ENCODE measurements at places on chromosomes 16 and 17.

- DNase-seq = no peak
Observed at GRCh38 chr16:4987580-4988374, 29.6 kb downstream of the SEC14L5 start.

DNA sequence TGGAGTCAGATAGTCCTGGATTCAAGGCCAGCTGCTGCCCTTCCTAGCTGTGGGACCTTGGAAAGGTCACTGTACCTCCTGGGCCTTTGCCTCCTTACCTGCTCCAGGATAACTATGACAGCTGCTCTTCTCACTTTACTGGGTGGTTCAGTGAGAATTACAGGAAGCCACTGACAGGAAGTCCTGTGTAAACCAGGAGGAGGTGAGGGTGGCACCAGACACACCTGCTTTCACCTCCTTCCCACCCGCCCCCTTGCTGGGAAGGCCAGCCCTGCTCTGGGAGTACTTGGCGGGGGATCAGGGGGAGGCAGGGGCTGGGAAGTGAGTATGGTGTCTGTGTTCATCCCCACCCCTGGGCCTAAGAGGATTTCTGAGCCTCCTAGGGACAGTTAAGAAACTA, 42.6 kb downstream of the CPNE2 start:
- no peak for DNase-seq

DNA sequence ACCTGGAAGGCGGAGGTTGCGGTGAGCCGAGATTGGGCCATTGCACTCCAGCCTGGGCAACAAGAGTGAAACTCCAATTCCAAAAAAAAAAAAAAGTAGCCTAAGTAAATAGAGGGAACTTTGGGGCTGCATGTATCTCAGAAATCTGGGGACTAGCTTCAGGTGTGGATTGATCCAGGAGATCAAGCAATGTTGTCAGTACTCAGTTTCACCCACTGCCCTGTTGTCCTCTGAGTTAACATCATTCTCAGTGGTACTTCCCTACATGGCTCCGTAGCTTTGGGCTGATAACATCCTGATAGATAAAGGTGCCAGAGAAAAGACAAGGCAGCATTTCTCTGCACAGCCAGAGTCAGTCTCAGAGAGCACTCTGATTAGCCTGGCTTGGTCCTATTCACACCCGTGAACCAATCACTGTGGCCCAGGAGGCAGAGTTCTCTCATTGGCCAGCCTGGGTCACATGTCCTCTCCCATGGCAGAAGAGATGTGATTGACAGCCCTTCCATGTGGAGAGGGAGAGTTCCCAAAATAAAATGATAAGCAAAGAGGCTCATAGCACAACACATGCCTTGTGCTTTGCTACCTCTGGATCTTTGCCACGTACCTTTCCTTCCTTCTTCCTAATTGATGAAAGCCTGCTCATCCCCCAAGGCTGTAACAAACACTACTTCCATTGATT, 99.6 kb downstream of the ABCC1 start:
- DNase-seq = no peak

DNA sequence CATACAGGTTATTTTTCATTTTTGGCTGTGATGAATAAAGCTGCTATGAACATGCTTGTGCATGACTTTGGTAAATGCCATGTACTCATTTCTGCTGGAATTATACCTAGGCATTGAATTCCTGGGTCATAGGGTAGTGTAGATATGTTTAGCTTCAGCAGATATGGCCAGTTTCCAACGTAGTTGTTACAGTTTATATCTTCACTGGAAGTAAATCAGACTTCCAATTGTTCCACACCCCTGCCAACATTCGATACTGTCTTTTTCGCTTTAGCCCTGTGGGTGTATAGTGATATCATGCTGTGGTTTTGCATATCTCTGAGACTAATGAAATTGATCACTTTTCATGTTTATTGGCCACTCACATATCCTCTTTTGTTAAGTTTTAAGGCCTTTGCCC, 50.4 kb downstream of the ARHGAP27 start:
- no peak for DNase-seq

- DNase-seq = no peak
Observed at GRCh38 chr17:72613806-72614292, 478.6 kb downstream of the SLC39A11 start.

- DNase-seq = no peak
Observed at GRCh38 chr17:74354123-74354522, 7.5 kb downstream of the BTBD17 start.

DNA sequence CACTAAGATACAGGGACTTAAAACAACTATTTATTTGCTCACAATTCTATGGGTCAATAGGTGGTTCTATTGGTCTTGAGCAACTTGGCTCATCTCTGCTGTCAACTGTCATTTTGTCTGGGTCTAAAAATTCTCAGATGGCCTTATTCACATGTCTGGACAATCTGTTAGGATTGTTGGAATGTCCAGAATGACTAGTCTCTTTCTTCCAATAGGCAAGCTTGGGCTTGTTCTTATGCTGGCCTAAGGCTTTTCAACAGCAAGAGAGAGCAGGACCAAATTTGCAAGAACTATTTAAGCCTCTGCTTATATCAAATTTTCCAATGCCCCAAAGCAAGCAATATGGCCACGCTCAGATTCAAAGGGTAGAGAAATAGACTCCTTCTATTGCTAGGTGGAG, 240.9 kb downstream of the KIF2B start:
- no peak for DNase-seq

DNA sequence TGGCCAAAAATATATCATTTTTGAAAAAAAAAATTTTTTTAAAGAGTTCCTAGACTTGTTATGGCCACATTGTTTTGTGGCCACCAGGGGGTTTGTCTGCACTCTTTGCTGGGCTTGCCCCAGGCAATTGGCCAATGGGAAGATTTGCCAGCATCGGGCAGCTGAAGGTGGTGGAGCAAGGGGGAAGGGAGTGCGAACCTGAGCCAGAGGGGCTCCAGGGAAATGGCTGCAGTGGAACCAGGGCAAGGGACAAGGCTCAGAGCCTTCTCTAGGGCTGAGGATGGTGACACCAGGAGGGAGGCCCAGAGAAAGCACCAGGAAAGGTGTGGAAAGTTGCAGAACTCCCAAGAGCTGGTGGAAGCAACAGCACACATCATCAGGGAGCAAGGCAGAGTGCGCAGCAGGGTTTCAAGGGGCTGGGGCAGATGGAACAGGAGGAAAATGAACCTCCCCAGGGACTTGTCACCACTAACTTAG, 15.5 kb upstream of the CMIP start:
- no peak for DNase-seq

DNA sequence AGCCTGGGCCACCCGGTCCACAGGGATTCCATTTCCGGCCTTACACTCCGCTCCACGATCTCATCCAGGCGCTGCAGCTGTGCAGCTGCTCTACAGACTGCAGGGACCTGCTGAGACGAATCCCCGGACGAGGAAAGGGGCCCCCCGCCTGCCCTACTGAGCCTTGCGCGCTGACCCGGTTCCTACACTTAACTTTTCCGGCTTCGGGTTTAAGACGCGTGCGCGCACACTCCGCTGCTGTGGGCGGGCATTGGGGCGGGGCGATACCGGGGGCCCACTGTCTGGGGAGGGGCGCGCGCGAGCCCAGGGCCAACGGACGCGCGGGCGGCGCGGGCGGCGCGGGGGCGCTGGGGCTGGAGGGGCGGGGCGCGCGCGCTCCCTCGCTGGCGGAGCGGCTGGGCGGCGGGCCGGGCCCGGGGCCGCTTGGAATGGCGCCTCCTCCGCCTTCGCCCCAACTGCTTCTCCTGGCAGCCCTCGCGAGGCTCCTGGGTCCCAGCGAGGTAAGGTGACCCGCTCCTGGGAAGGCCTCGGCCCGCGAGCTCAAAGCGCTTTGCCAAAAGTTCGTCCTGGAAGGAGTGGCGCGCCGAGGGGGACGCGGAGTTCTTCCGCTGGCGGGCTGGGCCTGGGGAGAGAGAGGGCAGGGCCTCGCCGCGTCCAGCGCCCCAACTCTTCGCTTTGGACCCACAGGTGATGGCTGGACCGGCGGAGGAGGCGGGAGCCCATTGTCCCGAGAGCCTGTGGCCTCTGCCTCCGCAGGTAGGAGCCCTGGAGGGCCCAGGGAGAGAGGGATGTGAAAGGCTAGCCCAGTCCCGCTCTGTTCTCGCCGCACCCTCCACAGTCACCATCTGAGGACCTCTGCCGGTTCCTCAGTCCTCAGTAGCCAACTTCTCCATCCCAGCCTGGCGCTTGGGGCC, at the start of gene TP53I13:
Gene TP53I13, plus strand, starts transcription at position 371 of the 914 bp plus-strand sequence. Its CDS starts 58 bp downstream, at position 429.
- peak; percentile 67 for DNase-seq

DNA sequence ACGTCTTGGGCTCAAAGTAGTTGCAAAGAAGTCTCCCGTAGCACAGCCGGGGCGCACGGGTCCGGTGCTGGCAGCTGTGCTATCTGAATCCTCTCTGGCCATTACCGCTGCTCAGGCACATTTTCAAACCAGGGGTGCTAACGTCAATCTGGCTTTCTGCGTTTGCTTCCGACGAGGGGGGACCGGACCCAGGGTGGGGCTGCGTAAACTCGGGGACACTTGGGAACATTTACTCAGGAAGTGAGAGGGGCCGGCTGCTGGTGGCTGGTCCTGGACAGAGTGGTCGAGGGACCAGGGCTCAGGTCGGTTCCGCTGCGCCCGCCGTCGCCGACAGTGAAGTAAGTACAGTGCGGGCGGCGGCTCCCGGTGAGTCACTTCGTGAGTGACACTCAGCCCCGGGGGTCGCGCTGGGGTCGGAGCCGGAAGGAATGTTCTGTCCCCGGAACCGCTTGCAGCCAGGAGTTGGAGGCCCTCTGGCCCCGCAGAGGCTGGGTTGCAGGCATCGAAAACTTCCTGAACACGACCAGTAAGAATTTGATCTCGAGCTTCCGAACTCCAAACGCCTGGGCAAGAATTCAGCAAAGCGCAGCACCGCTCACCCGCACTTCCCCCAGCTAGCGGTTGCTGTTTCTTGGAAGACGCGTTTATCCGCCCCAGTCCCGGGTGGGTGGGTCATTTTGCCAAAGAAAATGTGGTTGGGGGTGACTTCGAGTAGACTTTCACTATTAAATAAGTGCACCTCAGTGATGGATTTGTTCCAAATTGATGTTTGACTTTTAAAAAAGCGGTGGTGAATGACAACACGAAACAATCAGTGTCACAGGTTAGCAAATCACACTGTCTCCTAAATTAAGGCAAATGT, 1.4 kb upstream of the HS3ST3B1 start:
- no peak for DNase-seq
